ENCODE measurements at places on chromosomes 11 and 22.

- no peak for DNase-seq
These were observed 4.0 kb downstream of the BANF1 start for GRCh38 chr11:66006134-66006890.

DNA sequence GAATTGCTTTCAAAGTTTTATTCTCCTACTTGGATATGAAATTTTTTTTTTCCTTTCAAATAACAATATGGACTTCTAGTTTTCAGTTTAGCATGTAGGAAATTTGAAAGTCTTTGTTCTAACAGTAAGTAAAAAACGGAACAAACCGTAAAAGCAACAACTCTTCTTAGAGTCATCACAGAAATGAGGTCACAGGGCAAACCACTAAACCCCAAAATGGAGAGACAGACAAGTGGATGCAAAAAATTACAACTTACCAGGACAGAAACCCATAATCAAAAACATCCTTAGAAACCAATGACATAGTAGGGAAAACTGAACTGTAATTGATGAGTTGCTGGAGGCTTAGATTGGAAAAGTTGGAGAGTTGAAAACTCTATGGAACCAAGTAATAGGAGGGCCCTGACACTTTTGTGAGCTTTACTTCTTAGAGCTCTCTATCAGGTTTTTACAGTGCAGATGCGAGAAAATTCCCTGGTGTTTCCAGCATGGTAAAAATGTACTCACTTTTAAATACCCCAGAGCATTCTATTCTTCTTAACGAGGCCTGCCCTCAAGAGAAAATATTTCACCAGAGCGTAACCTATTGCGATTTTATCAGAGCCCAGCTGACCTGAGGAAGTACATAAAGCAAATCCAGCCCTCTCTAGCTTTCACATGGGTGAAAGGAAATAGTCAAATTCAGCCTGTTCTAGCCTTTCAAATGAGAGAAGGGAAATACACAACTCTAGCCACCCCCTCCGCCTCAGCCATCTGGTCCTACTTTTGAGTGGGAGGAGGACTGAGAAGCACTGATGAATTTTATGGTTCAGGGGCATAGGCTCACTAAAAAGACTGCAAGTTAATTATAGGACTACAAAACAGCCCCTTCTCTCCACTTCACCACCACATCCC lies 39.1 kb downstream of the CASP12 start:
- DNase-seq = no peak

GRCh38 chr22:24146194-24146616 lies 35.1 kb upstream of the SUSD2 start:
- DNase-seq = no peak

DNA sequence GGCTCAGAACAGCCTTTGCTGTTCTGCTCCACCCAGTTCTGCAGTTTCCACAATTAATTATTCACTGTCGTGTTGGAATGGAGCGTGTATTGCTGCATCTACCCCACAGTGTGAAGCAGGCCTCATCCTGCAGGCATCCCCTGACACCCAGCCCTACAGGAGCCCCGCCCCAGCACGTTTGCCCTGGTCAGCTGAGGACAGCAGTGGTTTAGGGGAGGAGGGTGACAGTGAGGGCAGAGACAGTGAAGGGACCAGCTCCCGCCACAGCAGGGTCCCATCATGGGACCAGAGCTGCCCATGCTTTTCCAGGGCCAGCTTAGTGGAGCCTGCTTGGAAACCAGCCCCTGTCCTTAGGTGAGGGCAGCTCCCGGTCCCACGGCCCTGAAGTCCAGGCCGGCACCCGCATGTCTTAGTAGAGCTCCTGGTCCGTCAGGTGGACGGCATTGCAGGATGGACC lies 273.0 kb downstream of the TBC1D22A start:
- no peak for DNase-seq

DNA sequence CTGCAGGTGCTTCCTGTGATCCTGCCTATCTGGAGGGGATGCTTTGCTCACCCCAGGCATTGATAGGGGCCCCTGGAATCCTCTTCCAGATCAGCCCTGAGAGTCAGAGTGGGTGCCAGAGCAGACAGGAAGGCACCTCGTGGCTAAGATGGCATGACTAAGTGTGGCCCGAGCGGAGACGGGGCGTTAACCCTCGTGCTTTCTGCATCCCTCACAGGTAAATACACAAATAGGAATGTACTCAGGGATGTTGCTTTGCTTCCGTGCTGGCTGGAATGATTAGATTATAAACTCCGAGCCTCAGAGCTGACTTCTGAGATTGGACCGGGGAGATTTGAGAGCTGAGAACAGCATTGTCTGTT lies 312.7 kb upstream of the B3GAT1 start:
- no peak for DNase-seq

- DNase-seq = peak; percentile 3
These were observed 101.4 kb downstream of the SYT9 start for GRCh38 chr11:7353100-7353499.

DNA sequence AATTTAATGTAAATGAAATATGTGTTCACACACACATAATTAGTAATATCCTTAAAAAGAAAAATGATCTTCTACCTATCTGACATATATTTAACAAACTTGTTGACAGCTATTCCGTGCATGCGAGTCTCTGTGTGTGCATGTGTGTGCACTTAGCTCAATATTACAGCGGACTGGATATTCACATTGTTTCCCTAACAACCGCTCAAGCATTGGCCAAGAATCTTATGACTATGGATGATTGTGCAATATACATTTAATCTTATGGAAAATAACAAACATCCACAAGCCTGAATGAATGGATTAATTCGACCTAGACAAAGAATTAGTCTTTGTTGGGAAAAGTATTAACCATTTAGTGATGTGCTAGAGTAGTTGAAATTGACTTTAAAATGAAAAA lies 1078.6 kb downstream of the LRRC4C start:
- no peak for DNase-seq

- DNase-seq = no peak
These were observed 386.2 kb downstream of the TENM4 start for GRCh38 chr11:79054636-79055035.

GRCh38 chr11:74233683-74234082 lies 62.6 kb downstream of the PPME1 start:
- DNase-seq = no peak

GRCh38 chr22:20080776-20081654 lies 974 bp downstream of the DGCR8 start:
- DNase-seq = peak; percentile 44

DNA sequence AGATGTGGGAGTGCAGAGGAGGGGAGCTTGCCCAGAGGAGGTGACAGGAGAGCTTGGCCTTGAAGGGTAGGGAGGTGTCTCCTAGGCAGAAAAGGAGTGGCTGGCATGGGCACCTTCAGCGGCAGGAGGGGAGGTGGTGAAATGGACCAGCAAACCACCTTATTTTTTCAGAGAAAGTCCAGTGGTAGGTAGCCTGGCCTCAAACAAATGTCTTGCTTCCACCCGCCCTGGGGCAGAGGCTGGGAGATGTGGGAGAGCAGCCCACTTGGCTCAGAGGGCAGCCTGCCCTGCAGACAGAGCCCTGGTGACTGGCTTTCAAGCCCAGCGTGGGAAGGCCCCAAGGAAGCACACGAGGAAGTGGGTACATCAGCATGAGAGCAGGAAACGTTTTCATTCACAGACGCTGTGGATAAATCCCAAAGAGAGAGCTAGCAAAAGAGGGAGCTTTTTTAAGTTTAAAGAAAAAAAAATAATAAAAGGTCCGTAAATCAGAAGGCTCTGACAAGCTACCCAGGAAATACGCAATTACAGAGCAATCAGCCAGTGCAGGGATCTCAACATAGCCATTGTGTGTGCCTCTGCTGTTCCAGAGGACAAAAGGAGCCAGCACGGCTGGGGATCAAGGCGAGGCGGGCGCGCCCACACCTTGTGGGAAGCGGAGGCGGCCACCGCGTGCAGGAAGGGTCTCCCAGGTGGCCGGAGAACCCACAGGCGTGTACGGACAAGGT lies 238.7 kb upstream of the PLET1 start:
- DNase-seq = no peak

GRCh38 chr11:117805045-117805444 lies 8.0 kb upstream of the DSCAML1 start:
- no peak for DNase-seq

- no peak for DNase-seq
These were observed 17.8 kb upstream of the BRSK2 start for GRCh38 chr11:1371836-1372465.

DNA sequence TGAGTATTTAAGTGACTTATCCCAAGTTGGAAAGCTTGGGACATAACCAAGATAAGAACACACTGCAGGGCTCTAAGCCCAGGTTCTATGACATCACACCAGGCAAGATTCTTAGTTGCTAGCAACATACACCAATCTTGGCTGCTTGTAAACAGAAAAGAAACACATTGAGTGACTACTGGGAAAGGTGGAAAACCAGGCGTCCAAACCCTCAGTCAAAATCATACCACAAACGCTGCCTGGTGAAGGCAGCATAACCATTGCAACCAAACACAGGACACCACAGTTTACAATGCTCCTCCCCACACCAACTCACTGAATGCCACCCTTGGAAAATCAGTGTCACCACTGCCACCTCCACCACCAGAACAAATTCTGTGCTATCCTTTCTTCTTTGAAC lies 379.9 kb downstream of the TTC28 start:
- no peak for DNase-seq

DNA sequence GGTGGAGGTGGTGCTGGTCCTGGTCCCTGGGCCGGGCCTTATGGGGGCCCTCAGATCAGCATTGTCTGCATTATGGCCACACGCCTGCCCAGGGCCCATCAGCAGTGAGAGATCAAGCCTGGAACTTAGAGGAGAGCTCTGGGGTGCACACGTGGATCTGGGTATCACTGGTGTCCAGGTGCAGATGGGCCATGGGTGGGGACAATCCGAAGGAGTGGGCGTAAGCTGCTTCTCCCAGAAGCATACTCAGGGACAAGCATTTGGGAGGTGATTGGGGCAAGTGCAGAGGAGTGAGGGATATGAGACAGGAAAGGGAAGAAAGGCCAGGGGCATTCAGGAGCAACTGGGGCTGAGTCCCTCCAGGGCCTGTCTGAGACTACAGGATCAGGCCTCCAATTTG lies 84.3 kb downstream of the CSNK2A3 start:
- DNase-seq = no peak

DNA sequence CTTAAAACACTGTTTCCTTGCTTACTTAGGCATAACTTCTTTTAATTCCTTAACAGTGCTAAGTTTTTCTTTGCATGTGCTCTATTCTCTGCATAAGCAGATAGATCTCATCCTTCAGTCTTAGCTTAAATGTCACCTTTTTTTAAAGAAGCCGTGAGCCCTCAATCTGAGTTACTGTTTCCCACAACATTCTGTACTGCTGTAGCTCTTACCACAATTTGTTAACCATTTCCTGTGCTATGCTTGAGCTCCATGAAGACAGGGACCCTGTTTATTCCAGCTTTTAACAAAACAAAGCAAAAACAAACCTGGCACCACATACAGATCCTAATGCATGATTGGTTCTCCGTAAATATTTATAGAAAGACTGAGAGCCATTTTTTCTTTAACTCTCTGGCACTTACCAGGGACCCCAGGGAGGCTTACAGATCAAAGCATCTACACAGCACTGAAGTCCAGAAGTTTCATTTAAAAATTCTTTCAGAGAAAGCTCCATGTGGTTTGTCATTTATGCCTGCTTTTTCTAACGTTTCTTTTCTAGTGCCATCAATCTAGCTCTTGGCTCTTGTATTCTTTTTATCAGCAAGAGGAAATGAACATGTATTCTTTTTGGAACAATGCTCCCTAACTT lies 74.9 kb downstream of the DYNC2H1 start:
- no peak for DNase-seq

GRCh38 chr11:73287400-73288101 lies 15.4 kb downstream of the P2RY6 start:
- no peak for DNase-seq

- DNase-seq = no peak
These were observed 30.9 kb downstream of the IGLL1 start for GRCh38 chr22:23549198-23549595.

GRCh38 chr11:128701936-128702335 lies 8.1 kb downstream of the FLI1 start:
- no peak for DNase-seq

GRCh38 chr11:3879967-3880542 lies 24.6 kb downstream of the STIM1 start:
- DNase-seq = no peak

GRCh38 chr11:27153136-27153535 lies 112.5 kb downstream of the BBOX1 start:
- no peak for DNase-seq

DNA sequence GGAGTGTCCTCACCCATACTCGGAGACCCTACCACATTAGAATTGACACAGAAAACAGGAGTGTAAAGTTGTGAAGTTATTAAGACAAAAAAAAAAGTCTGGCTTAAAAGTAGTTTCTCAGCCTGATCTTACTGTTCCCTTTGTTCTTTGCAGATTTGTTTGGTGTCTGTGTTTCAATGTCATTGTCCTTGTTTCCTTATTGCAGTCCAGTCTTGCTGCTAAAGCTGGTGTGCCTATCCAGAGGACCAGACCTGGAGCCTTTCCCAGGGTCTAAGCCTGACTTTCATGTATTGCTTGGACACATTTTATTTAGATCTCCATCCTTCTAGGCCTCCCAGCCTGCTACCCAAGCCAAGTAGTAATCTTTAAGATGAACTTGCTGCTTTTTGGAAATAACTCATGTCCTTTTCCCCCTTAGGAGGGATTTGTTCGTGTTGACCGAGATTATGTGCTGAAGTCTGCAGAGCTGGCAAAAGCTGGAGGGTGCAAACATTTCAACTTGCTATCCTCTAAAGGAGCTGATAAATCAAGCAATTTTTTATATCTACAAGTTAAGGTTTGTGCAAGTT lies 11.3 kb upstream of the PRMT3 start:
- DNase-seq = no peak

DNA sequence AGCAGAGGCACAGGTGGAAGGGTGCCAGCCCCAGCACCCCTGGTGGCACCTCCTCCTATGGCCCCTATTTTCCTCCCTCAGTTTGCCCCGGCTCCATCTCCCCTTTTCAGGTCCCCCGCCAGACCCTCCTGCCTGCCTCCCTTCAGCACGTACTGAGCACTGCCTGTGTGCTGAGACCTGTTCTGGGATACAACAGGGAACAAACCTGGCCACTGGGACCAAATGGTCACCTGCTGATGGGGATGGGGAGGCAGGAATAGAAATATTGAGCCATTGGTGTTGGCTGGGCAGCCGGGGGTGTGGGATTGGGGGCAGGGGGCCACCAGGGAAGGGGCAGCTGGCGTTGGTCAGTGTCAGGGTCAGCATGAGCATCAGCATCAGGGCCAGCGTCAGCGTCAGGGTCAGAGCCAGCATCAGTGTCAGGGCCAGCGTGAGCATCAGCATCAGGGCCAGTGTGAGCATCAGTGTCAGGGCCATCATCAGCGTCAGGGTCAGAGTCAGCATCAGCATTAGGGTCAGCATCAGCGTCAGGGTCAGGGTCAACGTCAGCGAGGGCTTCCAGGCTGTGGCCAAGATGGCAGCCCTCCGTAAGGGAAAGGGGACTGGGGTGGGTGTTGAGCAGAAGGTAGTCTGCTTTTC lies 7.5 kb downstream of the ZNF74 start:
- no peak for DNase-seq

- DNase-seq = no peak
These were observed 46.3 kb upstream of the WNT11 start for GRCh38 chr11:76252631-76253070.

DNA sequence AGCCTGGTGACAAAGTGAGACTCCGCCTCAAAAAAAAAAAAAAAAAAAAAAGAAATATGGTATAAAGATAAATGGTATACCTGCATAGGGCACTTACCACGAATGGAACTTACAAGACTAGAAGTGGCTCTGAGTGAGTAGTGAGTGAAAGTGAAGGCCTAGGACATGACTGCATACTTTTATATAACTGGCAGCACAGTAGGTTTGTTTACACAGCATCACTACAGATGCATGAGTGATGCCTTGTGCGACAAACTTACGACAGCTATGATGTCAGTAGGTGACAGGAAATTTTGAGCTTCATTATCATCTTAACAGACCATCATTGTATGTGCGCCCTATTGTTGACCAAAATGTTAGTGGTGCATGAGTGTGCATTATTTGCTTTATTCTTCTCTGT lies 17.7 kb downstream of the XRCC6 start:
- DNase-seq = no peak

All from neural crest cell (in vitro differentiated cells).